Renal cortex interstitium (tissue), 15 donors: ENCODE measurements at places on chromosomes 2 and 18. TPM values are rescaled to one million over a fixed set of nuclear protein-coding genes. Genes with fewer than 3 reads are reported as not detected.

DAW1 gene
- 0.45 TPM for polyA plus RNA-seq

UGT1A4 gene
- not detected for polyA plus RNA-seq

BOLL gene
- 0.06 TPM for polyA plus RNA-seq

LMAN2L gene
- polyA plus RNA-seq = 50.6 TPM

ST6GAL2 gene
- polyA plus RNA-seq = 18.4 TPM

PROM2 gene
- polyA plus RNA-seq = 28.8 TPM

- no peak for DNase-seq
Observed at GRCh38 chr2:134952608-134953007, 34.0 kb downstream of the CCNT2 start.

DNA sequence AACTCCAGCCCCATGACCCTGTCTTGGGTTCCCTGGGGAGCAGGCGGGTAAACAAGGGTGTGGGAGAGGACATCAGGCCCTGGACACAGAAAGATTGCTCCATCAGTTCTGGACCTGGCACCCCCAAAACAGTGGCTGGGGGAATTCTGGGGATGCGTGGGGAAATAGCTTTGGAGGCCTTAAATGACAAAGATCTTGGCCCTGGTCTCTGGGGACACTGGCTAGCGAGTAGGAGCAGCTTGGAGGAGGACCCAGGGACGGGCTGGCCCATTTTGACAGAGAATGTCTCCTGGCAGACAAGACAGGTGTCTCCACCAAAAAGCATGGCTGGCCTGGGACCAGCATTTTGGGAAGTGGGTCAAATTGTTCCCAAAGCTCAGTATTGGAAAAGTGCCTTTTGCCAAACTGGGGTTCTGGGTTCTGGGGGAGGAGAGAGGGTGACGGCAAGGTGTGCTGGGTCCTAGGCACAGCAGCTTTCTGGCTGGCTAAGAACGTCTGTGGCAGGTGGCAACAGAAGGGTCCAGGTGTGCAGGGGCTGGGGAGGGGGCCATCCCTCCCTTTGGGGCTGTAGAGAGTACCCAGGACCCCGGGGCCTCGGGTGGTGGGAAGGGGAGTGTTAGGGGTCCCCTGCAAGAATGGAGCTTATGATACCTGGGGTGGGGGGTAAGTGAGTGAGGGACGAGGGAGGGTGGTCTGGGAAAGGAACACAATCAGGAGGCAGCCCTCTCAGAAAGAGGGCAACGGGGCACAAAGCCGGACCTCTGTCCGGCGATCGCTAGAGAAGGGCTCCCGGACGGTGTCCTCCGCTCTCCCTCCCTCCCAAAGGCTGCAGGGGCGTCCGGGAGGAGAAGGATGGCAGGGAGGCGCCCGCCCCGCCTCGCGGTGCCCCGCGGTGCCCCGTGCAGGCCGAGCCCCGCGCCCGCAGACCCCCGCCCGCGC lies 556 bp downstream of the CYRIA start:
- DNase-seq = no peak

- no peak for DNase-seq
Observed at GRCh38 chr2:135965756-135966155, 19.7 kb downstream of the DARS1 start.

DNA sequence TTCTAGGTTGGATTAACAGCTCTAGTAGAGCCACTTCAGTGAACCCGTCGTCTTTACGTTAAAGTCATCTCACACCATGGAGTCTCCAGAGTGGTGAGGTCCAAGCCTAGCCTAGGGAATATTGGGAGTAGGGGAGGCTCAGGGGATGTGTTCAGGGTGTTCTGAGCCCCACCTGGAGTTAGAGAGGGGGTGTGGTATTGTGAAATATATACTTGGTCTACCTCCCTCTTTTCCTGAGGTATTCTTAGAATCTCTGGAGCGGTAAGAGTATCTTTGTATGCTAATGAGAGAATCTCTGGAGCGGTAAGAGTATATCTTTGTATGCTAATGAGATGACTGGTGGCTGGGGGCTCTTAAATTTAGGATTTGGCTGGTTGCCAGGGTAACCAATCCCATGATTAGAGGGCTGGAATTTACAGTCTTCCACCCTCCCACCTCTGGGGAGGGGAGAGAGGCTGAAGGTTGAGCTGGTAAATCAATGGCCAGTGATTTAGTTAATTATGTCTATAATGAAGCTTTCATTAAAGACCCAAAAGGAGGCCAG lies 69.5 kb downstream of the INPP4A start:
- DNase-seq = no peak

- DNase-seq = no peak
Observed at GRCh38 chr18:74832999-74833398, 235.3 kb downstream of the ZNF407 start.

GRCh38 chr2:9656270-9656766 lies 25.5 kb upstream of the YWHAQ start:
- DNase-seq = no peak

DNA sequence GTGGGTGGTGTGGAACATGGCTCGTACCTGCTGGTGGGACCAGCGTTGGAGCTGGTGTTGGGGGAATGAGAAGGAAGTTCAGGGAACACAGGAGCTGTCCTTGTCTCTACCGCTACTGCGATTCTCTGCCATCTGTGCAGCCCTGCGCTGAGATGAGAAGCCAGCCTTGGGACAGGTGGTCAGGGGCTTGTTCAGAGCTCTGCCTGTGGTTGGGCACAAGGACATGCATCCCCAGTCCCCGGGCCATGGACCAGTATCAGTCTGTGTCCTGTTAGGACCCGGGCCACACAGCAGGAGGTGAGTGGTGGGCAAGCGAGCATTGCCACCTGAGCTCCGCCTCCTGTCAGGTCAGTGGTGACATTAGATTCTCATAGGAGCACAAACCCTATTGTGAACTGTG lies 164.4 kb downstream of the TSN start:
- no peak for DNase-seq

DNA sequence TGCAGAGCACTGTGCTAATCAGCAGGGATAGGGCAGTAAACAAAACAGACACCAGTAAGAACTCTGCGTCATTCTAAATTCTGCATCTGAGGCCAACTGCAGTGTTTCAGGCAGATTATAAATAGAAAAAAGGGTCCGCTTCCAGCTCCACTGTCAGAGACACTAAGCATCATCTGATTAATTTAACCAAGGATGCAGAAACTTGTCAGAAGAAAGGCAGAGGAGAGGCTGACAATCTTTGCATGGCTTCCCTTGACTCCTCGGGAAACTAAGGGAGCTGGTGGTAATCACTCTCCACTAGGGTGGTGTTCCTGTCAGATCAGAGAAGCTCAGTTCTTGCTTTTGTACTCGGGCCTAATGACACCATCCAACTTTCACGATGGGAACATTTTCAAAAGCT lies 123.5 kb downstream of the DNAH6 start:
- DNase-seq = no peak
